Activated T-helper 1 cell treated with anti-CD3 and anti-CD28 coated beads, Interleukin-2, amount 50 U/mL, for 16 hours (primary cell): ENCODE measurements at places on chromosomes 11 and 22.

- no peak for DNase-seq
Observed at GRCh38 chr11:41947392-41947791, 487.9 kb upstream of the LRRC4C start.

DNA sequence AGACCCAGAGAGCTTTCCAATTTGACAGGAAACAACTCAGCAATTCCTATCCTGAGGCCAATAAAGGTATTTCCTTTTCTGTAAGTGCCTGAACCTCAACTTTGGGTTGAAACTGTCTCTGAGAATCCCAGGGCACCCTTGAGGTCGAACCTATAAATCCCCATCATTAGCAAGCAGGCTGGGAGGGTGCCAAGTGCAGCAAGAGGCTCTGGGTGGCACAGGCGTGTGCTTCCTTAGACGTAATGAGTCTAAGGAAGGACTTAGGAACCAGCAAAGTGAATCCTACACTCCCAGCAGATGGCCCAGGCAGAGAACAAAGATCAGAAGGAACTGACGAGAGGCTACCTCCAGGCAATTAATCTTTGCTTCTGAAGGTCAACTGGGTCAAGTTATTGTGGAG is 234.3 kb upstream of the NARS2 start:
- no peak for DNase-seq

- DNase-seq = no peak
Observed at GRCh38 chr11:16817351-16817750, 78.9 kb downstream of the C11orf58 start.

- no peak for DNase-seq
Observed at GRCh38 chr11:16410479-16410878, 54.1 kb upstream of the SOX6 start.

DNA sequence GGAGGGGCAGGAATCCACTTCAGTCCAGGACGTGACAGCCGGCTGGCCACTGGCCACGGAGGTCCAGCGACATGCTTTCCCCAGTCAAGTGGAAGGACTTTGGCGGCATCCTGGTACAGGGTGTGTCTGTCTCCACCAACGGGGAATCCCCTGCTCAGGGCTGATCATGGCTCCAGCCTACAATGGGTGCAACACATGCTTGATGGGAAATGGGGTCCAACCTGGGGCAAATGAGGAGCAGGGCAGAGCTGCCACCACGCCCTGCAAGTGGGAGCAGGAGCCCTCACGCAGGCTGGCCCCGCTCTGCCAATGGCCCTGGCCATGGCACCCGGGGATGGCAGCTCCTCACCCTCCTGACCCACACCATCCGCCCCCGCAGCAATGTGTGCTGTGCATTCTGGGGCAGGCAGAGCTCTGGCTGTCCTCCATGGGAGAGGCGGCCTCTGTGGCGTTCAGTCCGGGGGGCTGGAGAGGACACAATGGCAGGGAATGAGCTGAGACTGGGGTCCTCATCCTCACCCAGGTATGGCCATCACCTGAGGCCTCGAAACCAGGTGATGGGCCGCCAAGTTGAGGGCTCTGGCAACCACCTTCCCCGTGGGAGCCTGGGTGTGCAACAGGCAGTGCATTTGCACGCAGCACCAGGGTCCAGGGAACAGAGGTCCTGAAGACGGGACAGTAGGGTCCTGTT is 5.8 kb upstream of the SEPTIN5 start:
- DNase-seq = no peak

DNA sequence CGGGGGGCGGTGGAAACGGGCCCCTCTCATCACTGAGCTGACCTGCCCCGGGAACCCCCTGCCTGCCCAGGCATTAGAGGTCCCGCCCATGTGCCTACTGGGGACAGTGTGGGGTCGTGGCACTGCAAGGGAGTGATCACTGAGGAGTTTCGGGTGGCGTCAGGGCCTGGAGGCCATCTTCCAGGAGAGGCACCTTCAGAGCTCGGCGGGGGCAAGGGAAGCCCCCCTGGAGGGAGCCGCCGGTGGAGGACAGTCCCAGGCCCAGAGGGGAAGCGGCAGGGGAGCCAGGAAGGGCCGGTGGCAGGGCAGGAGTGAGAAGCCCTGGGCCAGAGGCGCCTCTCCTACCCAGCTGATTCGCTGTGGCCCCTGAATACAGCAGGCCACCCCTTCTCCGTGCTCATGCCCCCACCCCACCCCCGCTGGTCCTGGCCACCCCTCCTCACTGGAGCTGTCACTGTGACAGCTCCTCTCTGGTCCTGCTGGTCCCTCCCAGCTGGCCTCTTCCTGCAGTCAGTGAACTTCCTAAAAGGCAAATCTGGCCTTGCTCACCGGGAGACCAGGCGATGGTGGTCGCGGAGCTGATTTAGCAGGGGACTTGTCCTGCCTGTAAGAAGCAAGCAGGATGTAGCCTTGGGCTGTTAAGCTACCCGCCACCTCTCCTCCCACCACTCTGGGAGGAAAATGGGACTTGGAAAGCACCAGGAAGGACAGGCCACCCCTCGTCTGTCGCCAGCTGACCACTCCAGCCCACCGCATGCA is 2.0 kb upstream of the MAPK11 start:
- no peak for DNase-seq

GRCh38 chr11:78759071-78759470 is 184.4 kb upstream of the NARS2 start:
- DNase-seq = no peak

GRCh38 chr11:15175831-15176230 is 61.1 kb downstream of the INSC start:
- no peak for DNase-seq

DNA sequence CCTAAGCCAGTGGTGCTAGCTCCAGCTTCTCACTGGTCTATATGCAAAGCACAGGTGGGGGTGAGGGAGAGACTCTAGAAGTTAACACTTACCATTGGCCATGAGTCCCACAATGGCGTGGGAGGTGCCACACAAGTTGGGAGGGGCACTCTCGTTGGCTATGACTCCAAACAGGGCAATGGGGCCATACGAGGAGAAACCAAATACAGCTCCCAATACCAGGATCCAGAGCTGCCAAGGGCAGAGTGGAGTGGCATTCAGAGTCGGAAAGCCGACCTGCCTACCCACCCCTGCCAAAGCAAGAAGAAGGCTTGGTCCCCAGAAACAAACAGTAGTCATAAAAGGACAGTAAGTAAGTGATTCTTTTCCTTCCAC is 5.6 kb downstream of the SLC37A4 start:
- no peak for DNase-seq

- DNase-seq = no peak
Observed at GRCh38 chr11:4919250-4919649, at the start of gene OR51G2. Gene OR51G2 (minus strand): TSS chr11:4919350. CDS start chr11:4915663, 3,687 bp downstream.

- no peak for DNase-seq
Observed at GRCh38 chr11:75051043-75051442, 45.6 kb downstream of the OR2AT4 start.

DNA sequence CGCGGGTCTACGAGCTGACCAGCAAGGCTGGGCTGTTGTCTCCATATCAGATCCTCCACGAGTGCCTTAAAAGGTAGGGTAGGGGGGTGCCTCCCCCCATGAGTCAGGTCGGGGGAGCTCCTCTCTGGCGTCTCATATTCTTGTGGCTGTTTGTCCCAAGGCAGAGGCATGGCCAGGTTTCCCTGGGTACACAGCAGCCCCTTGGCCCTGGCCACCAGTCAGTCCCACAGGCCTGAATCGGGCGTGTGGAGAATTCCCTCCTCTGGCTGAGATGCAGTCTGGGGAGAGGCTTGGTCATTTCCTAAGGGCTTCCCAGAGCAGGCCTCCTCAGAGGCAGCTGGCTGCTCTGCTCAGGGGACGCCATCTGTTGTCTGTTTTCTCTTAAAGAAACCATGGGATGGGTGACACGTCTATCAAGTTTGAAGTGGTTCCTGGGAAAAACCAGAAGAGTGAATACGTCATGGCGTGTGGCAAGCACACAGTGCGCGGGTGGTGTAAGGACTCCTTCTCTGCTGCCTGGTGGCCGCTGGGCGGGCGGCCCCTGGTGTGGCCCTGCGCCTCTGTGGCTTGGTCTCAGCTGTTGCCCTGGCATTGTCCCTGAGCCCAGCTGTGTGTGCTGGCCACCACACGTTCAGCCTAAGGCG is 9.6 kb upstream of the RANBP1 start:
- DNase-seq = no peak

- DNase-seq = no peak
Observed at GRCh38 chr11:44977493-44977984, 26.9 kb upstream of the TP53I11 start.

DNA sequence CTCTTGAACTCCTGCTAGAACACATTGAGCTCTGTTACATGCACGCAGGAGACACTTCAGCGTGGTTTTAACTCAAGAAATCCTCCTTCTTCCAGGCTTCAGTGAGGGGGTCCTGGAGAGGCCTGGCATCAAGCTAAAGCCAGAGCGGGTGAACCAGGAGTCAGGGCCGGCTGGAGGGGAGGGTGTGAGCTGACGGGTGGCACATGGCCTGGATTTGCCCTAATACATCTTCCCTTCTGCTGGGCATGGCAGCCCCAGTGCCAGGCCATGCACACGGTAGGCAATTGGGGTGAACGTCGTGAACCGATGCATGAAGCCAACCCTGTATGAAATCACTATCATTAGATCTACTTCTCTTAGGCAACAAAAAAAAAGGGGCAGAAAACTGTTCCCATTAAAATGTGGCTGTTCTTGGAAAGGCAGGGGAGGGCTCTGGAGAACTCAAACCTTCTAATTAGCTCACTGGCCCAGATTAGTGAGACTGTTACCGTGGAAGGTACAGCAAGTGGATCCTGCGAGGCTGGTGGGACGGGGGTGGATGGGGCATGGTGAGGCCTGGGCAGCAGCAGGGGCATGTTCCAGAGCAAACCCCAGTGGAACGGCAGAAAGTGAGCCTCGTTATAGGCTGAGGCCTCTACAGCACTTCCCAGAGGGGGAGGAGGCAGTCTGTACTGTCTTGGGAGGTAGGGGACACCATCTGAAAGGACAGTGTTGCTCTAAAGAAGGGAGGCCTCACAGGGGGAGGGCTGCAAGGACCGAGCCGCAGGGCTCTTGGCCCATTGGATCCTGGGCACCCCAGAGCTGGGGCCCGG is 10.6 kb downstream of the IFT27 start:
- no peak for DNase-seq

DNA sequence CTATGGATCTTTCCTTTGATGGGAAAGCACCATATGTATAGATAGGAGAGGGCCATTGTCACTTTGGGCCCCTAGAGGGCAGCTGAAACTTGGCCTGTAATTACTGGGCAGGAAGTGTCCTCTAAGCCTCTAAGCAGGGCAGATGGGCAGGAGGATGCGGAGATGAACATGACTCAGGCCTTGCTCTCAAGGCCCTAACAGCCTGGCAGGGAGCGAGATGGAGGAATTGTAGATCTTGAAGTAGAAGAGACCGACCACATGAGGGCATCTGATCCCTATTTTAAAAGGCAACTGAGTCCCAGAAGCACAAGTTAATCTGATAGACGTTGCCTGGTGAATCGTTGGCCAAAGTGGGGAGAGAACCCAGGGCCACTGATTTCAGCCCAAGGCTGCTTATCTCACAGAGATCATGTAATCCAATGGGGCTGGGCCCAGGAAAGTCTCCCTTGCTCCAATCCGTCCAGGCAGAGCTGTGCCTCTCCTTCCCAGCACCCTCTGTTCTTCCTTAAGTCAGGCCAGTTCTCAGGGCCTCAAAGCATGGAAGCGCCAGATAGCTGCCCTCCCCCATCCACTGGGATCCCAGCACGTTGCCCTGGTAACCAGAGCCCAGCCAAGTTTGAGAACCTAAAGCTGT is 2.5 kb upstream of the SEPTIN3 start:
- DNase-seq = no peak

DNA sequence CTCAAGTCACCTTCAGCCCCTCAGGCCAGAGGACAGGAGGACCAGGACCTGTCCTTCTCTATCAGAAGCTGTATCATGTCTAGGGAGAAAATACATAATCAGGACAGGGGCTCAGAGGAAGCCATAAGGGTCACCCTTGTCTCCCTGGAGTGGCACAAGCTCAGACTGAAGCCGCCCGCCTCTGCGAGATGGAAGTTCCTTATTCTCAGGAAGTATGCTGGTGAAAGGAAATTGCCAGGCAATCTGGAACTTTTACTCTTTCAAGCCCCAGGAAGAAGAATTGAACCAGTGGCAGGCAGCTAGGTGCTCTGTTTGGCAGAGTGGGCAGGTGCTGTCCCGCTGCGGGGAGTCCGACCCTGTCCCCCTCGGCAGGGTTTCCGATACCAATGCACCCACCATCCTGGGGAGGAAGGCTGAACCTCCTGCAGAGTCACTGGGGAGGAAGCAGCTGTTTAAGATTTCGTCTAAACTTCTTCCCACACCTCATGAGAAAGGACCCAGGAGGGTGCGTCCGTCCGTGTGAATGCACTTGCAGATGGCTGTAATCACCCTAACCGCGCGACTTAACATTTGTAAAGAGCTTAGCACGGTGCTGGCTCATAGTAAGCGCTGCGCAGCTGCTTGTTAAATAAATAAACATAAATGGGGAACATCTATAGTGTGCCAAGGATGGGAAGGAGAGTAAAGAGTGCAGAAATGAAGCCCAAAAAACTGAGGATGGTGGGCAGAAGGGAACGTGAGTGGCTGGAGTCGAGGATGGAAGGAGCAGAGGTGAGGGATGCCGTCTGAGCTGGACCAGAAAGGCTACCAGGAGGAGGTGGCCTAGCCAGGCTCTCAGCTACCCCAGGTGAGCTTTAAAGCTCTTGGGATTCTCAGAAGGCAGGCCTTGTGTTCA is 5.0 kb upstream of the ANO1 start:
- no peak for DNase-seq

DNA sequence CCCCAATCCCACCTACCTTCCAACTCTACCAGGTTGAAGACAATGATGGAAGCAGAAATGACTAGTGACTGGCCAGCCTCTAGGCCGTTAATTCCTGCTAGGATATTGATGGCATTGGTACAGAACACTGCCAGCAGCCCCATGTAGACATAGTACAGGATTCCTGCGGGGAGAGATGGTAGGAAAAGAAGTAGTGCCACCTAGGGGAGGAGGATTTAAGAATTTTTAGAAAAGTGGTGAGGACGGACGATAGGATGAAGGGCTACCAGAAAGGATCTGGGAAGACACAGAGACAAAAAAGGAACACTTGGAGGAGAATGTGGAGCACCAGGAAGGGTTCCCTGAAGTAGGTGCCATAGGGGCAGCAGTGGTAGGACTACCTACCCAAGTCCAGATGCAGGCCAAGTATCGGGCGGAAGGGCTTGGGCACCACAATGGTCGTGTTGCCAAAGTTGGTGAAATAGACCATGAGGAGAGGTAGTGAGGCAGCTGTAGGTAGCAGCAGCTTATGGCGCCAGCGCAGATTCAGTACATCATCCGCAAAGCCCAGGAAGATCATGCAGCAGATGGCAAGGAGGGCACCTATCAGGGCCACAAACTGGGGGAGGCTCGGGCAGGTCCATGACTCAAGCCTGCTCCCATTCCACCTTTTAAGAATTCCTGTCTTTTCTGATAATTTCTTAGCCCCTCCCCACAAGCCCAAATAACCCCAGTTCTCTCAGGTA is 1.2 kb downstream of the DPAGT1 start:
- no peak for DNase-seq

GRCh38 chr11:8765294-8765693 is 82.7 kb downstream of the RPL27A start:
- no peak for DNase-seq

- DNase-seq = no peak
Observed at GRCh38 chr11:38582151-38582550, 1984.1 kb upstream of the RAG2 start.

DNA sequence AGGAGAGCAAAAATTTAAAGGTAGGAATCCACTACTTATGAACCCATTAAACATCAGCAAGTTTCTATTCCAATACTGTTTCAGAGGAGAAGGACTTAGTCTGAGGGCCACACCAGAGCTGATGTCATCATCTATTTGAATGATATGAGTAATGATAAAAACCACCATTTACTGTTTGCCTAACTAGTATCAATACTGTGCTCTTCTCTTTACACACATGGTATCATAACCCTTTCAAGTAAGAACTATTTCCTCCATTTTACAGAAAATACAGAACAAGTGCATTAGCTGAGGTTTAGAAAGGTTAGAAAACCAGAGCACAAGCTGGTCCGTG is 651.3 kb upstream of the KIRREL3 start:
- no peak for DNase-seq

GRCh38 chr11:78646564-78647185 is 72.0 kb upstream of the NARS2 start:
- peak; percentile 12 for DNase-seq
